ENCODE measurements at places on chromosomes 7 and 10.

GRCh38 chr10:13158401-13158800 is 3.0 kb upstream of the MCM10 start:
- DNase-seq = no peak

DNA sequence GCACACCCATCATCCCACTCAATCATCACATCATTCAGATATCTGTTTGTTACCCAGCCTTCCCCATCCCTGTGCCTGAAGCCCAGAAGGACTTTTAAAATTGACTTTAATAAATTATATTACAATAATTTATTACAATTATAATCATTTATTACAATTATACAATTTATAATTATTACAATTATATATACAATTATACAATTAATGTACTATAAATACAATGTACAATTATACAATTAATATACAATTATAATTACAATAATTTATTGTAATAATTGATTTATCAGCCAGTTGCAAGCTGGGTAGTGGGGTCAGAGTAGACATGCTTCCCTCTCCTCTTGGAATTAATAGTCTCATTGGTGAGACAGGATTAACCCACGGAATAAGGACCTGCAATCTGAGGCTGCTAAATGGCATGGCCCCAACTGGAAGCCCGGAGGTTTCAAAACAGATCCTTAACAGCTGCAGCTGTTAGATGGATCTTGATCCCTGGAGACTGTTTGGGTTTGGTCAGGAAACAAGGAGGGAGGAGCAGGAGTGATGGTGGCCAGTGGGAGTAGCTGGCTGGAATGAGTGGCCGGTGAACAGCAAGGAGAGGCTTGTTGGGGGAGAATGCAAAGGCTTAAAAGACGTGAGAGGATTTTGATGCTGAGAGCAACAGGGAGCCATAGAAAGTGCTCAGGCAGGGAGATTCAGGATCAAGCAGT is 402.8 kb upstream of the PODXL start:
- DNase-seq = no peak

- DNase-seq = no peak
Measured at GRCh38 chr7:26331789-26332188, 40.1 kb downstream of the SNX10 start.

DNA sequence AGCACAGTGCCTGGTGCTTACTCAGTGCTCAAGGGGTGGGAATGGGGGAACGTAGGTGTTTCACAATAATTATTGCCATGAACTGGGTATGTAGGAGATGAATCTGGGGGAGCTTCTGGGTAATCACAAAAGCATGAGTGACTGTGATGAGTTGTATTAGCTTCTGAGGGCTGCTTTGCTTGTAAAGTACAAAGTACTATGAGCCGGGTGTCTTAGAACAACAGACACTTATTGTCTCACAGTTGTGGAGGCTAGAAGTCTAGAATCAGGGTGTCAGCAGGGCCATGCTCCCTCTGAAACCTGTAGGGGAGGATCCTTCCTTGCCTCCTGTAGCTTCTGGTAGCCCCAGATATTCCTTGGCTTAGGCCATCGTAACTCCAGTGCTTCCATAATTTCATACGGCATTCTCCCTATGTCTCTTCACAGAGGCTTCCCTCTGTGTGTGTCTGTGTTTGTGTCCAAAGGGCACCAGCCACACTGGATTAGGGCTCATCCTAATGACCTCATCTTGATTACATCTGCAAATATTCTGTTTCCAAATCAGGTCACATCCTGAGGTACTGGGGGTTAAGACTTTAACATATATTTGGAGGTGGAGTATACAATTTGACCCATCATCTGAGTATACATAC is 84.8 kb upstream of the AGBL3 start:
- no peak for DNase-seq

DNA sequence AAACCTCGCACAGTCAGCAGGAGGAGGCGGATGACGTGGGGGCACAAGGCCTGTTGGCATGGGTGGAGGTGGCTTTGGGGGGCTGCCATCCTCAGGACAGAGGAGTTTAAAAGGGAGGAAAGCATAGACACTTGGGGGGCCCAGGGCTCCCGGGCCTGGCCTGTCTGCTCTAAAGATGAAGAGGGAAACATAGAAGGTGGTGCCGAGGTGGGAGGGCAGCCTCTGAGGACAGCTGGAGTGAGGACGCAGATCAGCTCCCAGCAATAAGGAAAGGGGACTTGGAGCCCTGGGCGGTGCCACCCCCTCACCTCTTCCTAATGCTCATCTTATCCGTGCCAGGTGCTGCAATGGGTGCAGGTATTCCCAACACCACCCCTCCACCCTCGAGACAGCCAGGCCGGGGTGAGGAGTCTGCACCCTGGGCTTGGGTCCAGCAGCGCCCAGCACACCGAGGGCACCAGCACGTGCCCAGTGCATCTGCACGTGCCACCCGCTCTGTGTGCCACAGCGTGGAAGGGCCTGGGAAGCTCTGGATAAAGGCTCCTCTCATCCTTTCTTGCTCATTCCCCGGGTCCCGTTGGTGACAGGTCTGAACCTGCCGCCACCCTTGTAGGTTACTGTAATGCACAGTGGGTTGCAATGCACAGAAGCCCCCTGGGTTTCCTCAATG is 566.0 kb upstream of the FOXK1 start:
- no peak for DNase-seq

GRCh38 chr10:91210435-91210834 is 10.0 kb upstream of the PCGF5 start:
- no peak for DNase-seq

DNA sequence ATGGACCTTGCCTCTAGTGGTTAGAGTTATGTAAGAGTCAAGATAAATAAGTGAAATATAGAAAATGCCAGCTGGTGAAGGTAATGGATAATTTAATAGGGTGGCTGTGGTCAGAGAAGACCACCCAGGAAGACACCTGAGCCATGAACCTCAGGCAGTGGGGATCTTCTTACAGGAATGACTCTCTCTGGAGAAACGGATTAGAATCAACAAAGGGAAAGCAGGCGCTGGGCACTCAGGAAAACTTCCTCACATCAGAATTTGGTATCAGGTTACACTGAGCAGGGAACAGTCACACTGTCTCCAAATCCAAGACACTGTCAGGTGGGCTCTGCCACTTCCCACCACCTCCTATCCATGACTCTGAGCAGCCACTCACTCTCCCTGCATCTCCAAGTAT is 132.6 kb downstream of the DYNC2I1 start:
- DNase-seq = no peak

- DNase-seq = no peak
Measured at GRCh38 chr7:80014511-80014910, 120.1 kb upstream of the GNAI1 start.

DNA sequence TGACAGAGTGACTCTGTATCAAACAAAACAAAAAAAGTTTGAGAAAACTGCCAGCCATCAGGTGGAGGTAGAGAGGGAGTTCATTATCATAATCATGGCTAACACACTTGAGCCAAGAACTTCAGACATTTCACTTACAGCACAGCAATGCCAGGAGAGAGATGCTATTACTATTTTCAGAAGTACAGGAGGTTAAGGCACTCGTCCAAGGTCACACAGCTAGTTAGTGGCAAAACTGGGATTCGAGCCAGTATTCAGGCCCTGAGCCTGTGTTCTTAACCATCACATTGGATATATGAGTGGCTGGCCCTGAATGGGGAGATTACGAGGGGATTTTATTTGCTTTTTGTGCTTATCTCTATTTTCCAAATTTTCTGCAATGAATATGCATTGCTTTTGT is 24.8 kb upstream of the UNC5B start:
- DNase-seq = no peak

GRCh38 chr10:57015187-57015586 is 654.1 kb upstream of the ZWINT start:
- DNase-seq = no peak

DNA sequence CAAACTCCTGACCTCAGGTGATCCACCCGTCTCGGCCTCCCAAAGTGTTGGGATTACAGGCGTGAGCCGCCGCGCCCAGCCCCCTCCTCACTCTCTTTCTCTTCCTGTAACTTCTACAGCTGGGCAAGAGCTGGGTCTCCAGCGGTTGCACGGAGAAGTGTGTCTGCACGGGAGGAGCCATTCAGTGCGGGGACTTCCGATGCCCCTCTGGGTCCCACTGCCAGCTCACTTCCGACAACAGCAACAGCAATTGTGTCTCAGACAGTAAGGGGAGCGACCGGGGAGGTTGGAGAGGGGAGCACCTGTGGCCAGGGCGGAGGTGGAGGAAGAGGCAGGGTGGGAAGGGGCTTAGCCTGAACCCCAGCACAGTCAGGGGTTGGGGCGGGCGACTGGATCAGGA is 41.4 kb downstream of the EPHB4 start:
- no peak for DNase-seq

- no peak for DNase-seq
Measured at GRCh38 chr10:32538256-32538655, 92.3 kb downstream of the CCDC7 start.

GRCh38 chr10:112182784-112183328 is 709 bp downstream of the GPAM start:
- no peak for DNase-seq

- no peak for DNase-seq
Measured at GRCh38 chr7:87874066-87874465, 2.1 kb downstream of the SLC25A40 start.

DNA sequence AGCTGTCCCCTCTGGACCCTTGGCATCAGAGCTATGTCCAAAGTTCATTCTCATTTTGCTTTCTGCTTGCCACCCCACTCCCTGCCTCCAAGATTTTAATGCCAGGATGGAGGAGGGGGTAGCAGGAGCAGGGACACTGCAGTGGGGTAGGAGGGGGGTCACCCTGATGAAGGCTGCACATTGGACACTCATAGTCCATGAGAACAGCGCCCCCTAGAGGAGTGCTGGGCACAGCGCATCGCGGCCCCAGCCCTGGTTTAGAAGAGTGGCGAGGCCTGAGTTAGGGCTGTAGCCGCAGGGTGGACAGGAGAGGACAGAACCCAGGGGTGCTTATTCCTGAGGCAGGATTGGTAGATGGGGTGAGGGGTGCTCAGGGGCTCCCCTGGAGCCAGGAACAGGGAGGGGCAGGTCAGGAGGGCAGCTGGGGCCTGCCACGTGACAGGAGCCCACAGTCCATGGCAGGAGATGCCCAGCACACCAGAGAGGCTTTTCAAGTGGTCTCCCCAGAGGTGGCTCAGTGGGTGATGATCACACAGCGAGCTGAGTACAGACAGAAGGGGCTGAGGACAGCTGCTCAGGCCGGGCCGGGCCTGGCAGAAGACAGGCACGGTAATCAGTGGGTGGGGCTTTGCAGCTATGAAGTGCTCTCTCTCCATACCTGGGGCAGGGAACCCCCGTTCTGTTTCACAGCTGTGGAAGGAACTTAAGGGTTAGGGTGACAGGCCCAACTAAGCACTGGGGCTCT is 71.4 kb downstream of the NEURL1 start:
- no peak for DNase-seq

DNA sequence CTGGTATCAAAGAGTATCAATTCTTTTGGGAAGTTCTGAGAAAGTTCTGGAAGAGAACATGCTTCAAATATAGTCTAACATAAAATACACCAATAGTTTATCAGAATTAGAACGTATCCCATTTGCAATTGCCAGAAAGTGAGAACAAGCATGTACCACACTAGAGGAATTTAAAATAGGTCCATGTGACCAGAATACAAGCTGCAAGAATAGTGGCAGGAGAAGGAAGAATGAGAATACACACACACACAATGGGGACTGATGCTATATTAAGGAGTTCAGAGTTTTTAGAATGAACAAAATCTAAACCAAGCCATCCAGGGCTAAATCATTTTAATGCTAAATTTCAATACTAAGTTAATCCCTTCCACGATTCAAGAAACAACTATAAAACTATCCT is 99.1 kb upstream of the TMEM168 start:
- no peak for DNase-seq

GRCh38 chr7:49527182-49527581 is 246.3 kb upstream of the VWC2 start:
- DNase-seq = no peak

- DNase-seq = no peak
Measured at GRCh38 chr7:150326657-150327268, 3.4 kb upstream of the ACTR3C start.

GRCh38 chr7:90777886-90778285 is 181.8 kb downstream of the CDK14 start:
- DNase-seq = no peak
